ENCODE measurements at places on chromosomes 12 and 14. TPM values are rescaled to one million over a fixed set of nuclear protein-coding genes. Genes with fewer than 3 reads are reported as not detected.

GRCh38 chr14:35223927-35224326 is 68.3 kb upstream of the PSMA6 start:
- no peak for DNase-seq

DNA sequence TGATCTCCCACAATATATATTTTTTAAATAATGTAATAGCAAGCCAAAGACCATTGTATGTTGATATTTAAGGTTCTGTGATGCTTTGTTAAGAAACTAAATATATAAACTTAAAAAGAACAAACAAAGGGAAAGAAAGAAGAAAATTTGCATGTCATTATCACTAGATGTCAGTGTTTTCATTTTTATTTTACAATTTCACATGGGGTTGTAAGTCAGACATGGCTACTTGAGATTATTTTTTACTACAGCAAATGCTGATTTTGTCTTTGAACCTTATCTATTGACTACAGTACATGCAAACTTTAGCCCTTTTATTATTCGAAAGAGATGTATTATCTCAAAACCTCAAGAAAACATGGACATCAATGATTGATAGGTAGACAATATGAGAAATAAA is 36.1 kb downstream of the SLCO1C1 start:
- DNase-seq: no peak

GRCh38 chr14:93538413-93538812 is 107.7 kb downstream of the UNC79 start:
- no peak for DNase-seq

DNA sequence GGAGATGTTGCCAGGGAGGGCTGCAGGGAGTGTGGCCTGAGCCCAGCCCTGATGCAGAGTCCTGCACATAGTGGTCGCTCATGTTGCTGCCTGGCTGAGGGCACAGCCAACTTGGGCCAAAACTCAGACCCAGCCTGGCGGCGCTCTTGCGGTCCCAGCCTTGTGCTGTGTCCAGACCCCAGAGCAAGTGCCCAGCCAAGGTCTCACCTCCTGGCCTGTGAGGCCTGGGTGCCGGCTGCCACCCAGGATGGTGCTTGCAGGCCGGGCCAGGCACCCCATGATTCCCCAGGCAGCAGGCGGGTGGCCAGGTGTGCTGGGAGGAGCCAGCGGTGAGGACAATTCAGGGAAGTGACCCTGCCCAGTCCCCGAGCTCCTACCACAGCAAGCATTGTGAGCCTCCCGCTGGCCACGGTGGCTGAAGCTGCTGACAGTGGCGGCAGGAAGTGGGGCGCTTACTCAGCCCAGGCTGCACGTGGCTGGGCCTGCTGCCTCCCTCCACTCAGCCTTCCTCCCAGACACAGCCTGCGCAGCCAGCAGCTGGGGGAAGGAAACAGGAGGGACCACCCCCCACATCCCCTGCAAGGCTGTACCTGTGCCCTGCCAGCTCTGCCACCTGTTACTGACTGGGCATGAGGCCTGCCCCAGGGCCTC is 17.7 kb upstream of the PGF start:
- no peak for DNase-seq

- DNase-seq: no peak
These were observed 6.5 kb upstream of the TMBIM4 start for GRCh38 chr12:66176105-66176900.

DNA sequence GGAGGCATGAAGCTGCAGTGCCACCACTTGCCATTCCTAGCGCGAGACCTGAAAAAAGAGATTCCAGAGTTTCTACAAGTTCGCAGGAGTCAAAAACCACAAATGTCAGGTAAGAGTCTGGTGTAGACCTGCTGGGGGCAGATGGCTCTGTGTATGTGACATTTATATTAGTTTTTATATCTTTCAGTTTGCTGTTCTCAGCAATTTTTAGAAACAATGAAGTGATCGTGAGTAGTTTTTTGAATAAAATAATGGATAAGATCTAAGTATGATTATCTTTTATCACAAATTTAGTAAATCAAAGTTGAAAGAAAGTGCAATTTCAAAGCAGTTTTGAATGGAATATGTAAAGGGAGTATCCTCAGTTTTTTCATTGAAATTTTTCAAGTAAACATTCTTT is 9.3 kb downstream of the ZC3H14 start:
- no peak for DNase-seq

DNA sequence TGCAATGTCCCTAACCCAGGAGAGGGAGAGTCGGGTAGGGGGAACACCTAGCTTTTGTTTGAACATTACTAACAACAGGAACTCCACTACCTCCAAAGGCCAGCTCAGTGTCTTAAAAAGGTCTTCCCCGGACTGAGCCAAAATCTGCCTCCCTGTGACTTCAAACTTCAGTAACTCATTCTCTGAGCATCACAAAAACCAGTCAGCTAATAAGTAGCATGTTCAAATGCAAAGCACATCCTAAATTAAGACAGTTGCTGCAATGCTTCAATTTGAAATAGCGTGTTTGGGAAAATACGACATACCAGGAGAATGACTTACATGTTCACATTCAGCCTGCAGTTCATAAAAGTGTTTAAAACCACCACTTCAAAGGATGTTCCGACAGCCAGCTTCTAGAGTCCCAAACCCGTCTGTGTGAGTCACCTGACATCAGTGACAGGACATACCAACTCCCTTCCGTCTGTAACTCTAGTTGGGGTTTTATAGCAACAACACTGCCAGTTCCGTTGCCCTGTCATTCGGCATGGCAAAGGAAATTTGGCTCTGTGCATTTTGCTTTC is 13.0 kb downstream of the ZFP36L1 start:
- no peak for DNase-seq

DNA sequence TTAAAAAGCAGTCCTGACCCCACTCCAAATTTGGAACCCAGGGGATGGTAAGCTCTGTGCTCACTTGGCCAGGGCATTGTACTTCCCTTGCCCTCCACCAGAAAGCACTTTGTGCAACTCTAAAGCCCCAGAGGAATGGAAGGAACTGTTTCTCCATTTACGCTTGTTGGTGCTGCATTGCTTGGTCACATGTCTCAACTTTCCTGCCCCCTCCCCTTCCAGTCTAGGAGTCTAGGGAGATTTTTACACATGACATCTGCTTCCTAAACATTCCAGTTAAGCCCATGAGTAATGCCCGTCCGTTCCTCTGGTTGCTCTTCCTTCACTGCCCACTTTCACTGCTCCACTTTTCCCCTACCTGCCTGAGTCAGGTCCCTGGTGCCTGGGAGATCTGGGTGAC is 92.6 kb upstream of the MAP1LC3B2 start:
- no peak for DNase-seq

DNA sequence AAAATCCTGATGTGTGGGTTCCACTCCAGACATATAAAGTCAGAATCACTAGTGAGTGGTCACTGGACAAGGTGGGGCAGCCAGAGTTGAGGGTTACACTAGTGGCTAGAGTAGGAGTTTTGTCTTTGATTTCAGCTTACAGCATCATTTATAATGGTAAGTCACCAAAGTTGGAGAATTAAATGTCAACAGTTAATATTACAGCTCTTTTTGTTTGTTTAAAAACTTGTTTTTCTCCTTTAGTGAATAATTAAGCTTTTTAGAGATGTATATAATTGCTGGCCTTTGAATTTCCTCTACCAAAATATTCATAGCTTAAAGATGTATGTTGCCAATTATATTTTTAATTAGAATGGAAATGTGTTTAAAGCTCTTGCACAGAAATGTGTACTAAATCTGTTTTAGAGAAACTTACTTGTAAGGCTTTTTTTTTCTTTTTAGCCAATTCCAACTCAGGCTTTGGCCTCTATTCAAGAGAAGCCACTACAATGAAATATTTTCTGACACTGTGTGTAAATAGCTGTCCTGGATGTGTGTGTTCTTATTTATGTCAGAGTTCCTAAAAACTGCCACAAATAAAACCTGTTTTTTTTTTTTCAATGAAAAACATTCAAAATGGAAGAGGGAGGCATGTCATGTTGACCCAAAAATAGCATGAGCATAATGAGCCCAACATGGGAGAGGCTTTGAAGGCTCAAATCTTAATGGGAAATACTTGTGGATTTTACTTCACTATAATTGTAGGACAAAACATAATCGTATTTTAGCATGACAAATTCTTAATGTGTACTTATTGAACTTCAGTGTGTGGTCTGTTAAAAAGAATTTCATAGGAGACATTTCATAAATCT is 92.2 kb downstream of the TBC1D30 start:
- DNase-seq: no peak

DNA sequence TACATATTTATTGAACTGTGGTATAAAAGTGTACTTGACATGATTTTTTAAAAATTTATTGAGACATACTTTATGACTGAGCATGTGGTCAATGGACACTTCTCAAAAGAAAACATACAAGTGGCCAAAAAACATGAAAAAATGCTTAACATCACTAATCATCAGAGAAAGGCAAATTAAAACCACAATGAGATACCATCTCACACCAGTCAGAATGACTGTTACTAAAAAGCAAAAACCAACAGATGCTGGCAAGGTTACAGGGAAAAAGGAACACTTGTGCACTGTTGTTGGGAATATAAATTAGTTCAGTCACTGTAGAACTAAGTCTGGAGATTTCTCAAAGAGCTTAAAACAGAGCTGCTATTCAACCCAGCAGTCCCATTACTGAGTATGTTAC is 1177.6 kb downstream of the GALC start:
- DNase-seq: no peak

- no peak for DNase-seq
These were observed 6.2 kb downstream of the OR4K17 start for GRCh38 chr14:20116748-20117147.

DNA sequence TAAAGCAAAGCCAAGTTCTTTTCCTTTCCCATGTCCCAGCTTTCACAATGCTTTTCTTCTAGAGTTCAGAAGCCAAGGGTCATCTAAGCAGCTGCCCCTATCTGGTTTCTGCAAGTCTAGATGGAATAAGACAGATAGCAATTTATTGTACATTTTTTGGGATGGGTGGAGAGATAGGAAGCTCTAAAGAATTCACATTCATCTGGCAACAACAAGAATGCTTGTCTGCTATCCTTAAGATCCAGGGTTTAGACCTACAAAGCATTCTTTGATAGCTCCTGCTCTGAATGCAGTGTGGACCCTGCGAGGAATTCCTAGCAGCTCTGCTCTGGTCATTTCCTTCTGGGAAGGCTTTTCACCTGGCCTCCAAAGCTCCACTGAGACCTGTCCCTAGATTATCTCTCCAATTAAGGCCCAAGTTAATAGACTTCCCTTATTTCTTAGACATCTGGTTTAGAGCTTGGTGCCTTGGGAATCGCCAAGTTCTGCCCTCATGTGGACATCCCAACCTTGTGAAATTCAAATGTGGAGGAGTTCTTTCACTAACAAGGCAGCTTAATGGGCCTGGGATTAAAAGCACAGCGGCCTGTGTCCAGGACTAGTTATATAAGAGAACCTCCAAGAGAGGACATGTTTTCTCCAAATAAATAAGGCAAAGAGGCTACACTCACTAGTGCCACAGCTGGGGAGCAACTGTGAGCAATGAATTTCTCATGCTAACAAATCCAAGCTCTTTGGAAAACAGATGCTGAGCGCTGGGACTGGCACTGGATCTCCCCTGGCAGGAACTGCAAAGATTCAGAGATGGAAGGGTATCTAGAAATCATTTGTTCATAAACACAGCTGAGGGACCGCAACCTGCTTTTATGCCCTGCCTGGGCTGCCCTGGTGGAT is 384.5 kb upstream of the DDHD1 start:
- no peak for DNase-seq

- no peak for DNase-seq
These were observed 247.1 kb downstream of the MSRB3 start for GRCh38 chr12:65525491-65526141.

- no peak for DNase-seq
These were observed 192.8 kb downstream of the TBX5 start for GRCh38 chr12:114213055-114213581.

GRCh38 chr14:32702562-32702961 is 236.1 kb upstream of the NPAS3 start:
- DNase-seq: peak; percentile 0

DNA sequence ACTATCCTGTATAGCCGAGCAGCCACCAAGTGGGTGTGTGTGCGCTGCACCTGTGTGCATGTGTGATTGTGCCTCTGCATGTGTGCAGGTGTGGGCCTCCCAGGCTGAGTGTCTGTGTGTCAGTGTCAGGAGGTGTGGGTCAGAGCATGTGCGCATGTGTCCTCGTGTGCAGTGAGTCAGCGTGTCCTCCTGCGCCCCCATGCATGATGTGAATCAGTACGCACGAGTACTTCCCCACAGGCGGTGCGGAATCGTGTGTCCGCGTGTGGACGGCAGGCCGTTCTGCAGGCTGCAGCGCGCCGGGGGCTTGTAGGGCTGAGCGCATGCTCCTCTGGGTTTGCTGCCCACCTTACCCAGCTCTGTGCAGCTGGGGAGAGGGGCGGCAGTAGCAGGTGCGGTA is 34.2 kb downstream of the DTX1 start:
- DNase-seq: peak; percentile 26

DNA sequence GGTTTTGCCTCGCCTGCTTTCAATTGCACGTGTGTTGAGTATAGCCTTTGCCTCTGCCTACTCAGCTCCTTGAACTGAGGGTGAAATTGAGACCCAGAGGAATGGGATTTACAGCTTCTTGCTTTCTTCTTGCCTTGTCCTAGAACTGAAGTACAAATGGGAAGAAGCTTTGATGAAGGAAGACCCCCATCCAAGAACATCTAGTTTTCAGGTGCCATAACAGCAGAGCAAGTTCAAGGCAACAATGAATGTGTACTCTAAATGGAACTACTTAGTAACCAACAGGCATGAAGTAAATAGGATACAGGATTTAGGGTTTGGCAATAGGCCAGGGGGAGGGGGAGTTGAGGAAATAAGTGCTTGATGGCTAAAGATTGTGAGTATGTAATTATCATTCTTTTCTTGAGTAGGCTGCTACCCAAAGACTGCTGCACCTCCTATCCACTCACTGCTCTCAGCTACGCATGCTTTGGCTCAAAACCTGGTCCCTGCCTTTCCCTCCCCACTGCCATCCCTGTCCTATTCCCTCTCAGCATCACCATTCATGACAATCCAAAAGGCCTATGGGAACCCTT is 2.1 kb downstream of the GPX2 start:
- DNase-seq: no peak

GRCh38 chr12:94184995-94185719 is 36.8 kb downstream of the PLXNC1 start:
- no peak for DNase-seq

DNA sequence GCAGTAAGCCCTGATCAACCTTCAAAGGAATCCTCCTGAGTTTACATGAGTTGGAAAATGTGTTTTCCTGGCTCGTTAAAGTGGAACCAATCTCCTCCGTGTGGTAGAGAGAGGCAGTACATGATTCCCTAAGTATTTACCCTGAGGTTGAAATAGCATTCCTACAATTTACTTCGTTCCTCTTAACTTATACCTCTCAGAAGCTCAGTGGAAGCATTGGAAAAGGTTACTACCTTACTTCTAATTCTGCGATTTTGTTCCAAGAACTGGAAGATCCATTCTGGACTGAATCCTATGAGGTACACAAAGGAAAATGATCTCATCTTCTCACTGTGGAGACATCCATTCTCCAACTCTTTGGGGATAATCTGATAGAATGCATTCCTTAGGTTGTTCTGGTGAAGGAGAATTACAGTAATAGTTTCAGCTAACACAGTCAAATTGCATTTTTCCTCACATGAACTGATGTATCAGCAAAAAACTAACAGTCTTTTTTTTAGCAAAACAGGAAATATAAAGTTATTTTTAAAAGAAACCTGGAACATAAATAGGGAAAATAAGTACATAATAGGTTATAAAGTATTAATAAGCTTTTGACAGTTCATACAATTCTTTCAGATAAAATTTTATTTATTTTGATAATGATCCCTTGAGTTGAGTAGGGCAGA is 475.6 kb downstream of the PDZRN4 start:
- no peak for DNase-seq

- no peak for DNase-seq
These were observed 161.8 kb upstream of the PTPRQ start for GRCh38 chr12:80282226-80282625.

Gene ST8SIA1
- polyA plus RNA-seq: not detected

Gene CLEC4E
- polyA plus RNA-seq: not detected

Gene DTX1
- 1.9 TPM for polyA plus RNA-seq

Gene LRTM2
- polyA plus RNA-seq: not detected

Gene MYH6
- not detected for polyA plus RNA-seq
